ENCODE measurements at places on chromosomes 1 and 21.

DNA sequence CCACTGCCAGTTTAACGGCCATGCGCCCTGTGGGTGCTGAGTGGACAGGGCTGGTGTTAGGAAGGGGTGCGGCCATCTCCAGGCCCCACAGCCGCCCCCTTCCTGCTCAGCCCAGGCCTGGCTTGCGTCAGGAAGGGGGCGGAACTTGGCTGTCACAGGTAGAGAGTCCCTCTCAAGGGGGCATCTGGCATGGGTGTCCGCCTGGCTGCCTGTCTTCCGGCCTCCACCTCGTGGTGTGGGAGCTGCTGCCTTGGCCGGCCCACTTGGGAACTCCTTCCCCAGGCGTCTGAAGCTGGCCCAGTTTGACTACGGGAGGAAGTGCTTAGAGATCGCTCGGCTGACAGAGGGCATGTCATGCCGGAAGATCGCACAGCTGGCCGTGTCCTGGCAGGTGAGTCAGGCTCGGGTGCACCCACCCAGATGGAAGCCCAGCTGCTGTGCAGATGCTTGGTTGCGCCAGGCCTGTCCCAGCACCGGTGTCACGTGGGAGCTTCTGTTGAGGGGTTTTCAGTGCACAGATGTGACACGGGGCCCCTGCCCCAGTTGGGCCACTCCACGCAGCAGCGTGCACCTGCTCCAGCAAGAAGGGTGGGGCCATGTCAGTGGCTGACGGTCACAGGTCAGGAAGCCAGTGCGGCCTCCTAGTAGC is 9.1 kb upstream of the ATAD3B start:
- DNase-seq: no peak

DNA sequence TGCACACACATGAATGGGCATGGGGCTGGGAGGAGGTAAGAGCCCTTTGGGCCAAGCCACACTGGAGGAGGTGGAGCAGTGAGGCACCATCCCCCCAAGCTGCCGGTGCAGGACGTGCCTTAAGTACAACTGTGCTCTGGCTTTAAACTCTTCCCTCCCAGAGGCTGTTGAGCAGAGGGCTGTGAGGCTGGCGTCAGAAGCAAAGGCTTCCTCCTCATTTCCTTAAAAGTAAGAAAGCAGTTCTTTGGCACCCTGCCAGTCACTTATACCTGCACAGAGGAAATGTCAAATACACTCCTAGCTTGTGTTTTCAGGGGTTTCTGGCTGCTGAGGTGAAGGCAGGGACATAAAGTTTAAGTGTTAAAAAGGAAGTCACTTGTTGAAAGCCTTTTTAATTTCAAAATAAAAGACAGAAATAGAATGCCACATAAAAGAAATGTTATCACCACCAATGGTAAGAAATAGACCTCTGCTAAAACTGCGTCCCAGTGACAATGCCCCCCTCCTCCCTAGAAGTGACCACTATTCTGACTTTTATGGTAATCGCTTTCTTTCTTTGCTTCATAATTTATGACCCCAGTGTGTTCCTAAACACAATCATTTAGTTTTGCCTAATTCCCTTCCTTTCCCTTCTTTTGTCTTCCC is 33.0 kb downstream of the LAMC2 start:
- no peak for DNase-seq

GRCh38 chr1:200153277-200154055 is 126.0 kb downstream of the NR5A2 start:
- no peak for DNase-seq

GRCh38 chr1:93172778-93173177 is 7.4 kb downstream of the TMED5 start:
- DNase-seq: no peak

GRCh38 chr1:68904477-68904876 is 407.6 kb upstream of the DEPDC1 start:
- no peak for DNase-seq

DNA sequence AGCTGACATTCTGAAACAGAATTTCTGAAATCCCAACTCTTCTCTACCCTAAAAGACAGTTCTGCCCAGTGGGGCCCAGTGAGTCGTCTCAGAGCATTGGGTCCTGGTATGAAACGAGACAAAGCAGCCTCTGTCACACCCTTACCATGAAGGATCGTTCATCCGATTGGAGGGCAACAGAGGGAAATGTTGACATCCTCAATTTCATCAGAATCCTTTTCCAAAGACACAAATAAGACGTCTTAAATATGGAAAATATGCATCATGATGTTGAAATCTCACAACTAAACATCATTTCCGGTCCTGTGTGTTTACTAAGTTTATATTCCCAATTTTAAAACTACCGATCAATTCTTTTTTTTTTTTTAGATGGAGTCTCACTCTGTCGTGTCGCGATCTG is 112.1 kb upstream of the SLC45A1 start:
- DNase-seq: no peak

GRCh38 chr1:100523038-100523652 is 14.8 kb upstream of the GPR88 start:
- DNase-seq: no peak

GRCh38 chr1:165524639-165525285 is 19.0 kb upstream of the LRRC52 start:
- DNase-seq: no peak

DNA sequence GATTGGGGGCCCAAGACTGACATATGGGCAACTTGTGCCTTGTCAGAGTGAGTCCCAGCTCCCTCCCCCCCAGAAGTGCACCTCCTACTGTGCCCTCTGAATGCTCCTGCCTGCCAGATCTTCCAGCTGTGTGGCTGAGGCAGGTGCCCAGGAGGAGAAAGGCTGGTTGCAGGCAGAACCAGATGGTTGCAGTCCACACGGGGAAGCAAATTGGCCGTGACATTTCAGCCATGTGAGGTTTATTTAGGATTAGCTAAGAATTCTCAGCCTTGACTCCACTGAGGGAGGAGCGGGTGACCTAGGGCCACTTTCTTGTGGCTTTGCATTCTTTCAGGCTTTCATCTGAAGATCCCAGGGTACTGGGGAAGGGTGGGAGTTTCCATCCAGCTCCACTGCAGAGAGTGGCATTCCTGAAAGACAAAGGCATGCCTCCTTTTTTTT is 33.8 kb downstream of the PEX14 start:
- DNase-seq: no peak

GRCh38 chr1:147473733-147474049 is 67.6 kb upstream of the BCL9 start:
- DNase-seq: no peak

- DNase-seq: no peak
These were observed 95.3 kb downstream of the ATP5PO start for GRCh38 chr21:33820230-33820770.

- DNase-seq: no peak
These were observed 573.3 kb upstream of the NCAM2 start for GRCh38 chr21:20424943-20425342.

- DNase-seq: no peak
These were observed 10.5 kb upstream of the ARF1 start for GRCh38 chr1:228071839-228072657.

GRCh38 chr1:243596431-243597062 is 253.5 kb downstream of the AKT3 start:
- no peak for DNase-seq

GRCh38 chr21:37575580-37575979 is 209.0 kb downstream of the DYRK1A start:
- no peak for DNase-seq

DNA sequence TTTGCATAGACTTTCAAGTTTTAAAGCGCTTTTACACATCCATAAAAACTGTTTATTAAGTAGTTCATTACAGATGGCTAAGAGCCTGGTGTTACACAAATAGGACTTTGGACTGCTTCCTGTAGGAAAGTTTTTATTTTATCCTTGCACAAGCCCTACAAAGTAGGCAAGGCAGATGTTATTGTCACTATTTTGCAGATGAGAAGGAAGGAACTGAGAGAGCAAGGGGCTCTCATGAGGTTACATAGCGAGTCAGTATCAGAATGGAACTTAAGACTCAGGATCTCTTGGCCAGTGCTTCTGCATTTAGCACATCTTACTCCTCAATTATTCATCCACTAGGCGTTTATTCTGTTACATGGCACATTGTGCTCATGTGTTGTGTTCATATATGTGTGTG is 2.6 kb upstream of the MAPKAPK2 start:
- no peak for DNase-seq

- DNase-seq: no peak
These were observed 5.1 kb upstream of the ANGPTL1 start for GRCh38 chr1:178875936-178876335.

DNA sequence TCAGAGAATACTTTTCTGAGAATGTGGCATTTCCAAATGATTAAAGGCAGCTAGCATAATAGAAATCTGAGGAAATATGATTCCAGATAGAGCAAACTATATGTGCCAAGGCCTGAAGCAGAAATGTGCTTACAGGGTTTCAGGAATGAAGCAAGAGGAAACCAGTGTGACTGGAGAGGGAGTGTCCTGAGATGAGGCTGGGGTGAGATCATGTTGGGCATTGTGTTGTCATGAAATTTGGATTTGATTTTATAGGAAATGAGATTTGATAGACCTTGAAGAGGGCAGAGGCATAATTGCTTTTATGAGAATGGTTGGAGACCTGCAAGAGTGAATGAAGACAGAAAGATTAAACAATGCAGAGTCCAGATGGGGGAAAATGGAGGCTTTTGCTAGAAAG is 338.1 kb upstream of the SNX7 start:
- no peak for DNase-seq

DNA sequence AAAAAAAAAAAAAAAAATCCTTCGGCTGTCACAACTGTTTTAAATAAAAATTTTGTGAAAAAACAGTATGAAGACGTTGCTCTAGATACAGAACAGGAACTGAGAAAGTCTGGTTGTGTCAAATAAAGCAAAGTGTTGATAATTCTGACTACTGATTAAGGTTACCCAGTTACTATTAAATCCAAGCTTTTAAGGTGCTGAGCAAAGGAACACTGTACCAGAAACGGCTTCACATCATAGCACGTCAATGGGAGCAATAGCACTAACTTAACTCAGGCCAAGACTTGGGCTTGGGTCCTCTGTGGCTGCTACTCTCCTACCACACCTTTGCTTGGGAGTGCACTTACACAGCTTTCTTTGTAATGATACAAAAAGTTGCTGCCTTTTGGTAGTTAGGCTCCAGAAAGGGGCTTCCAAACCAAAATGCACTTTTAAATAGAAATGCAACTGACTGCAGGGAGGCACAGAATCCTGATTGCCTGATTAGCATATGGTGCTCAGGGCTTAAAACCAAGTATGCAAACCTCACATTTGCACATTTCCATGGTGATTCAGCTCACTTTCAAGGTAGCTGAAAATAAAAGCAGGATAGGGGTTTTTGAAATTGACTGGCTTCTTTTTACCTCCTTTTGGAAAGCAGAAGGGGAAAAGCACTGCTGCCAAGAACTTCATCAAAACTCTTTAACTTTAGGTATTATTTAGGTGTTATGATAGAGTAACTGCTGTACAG is 6.3 kb downstream of the MCL1 start:
- no peak for DNase-seq

DNA sequence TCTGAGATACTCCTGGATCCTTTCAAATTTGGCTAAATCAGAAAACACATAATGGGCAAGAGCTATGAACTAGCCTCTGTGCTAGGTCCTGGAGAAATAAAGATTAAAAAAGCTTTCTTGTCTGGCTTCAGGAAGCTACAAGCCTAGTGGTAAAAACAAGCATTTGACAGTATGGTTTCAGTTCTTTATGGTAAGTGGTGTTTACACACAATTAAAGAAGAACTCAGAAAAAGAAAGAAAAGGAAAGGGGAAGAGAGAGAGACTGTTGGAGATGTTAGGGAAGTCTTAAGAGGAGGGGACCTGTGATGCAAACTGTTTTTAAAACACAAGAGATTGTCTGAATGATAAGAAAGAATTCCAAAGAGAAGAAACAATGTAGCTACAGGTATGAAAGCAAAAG is 1.8 kb downstream of the OR10J1 start:
- no peak for DNase-seq

Measured in muscle of arm (tissue), 14 donors.